NCI-H2171 (cell line): ENCODE measurements at places on chromosomes 2 and 18.
A peak's percentile ranks its signal among the peaks of the same experiment; 100 is the strongest.

DNA sequence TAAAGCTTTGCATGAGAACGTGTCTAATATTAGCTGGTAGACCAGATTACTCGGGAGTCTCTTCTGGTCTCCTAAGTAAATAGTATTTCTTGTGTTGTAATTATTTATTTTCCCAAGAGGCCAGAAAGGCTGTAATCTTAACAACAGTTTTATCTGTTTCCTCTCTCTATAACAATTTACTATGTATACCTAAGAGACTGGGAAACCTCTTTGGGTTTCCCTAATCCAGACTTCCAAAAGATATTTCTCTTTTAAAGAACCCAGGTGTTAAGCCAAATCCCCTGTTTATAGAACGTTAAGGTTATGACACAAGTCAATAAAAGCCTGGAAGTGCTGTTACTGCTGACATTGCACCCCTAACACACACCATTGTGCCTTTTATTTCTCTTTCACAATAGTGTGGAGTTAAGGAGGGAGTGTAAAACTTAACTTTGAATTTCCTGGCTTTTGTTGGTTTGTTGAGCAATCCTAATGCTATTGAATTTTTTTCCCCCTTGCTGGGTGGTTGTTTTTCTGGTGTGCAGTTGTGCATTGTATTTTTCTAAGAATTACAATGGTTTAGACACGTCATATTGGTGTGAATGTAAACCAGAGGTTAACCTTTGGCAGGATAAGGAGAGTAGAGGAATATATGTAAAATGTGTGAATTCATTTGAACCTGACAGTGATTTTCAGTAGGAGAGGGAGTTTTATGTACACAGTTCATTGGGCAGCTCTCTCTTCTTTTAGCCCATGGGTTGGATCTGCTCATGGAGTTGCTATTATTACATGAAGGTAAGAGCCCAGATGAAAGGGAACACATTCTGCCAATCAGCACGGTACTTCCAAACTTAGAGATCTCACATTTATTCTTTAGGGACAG, 192.8 kb downstream of the MTX2 start:
- DNase-seq, result no peak

DNA sequence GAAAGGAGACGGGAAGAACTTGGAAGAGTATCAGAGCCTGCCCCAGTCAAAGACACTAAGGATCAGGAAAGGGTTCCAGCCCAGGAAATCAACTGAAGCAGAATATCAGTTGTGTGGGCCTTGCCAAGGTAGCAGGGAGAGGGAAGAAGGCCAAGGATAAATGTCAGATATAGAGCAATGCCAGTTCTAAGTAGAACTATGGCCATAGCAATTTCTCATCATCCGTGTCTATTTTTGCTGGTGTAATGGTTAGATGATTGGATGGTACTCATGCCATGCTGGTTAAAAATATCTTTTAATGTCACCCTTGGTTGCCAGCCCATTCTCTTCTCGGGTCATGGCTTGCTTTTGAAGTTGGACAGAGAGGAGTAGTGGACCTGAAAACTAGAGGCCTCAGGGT, 41.9 kb downstream of the MAIP1 start:
- no peak for DNase-seq

- DNase-seq, result no peak
These were observed 98.9 kb upstream of the CYRIA start for GRCh38 chr2:16764487-16764886.

- DNase-seq, result no peak
These were observed 35.2 kb downstream of the PTGR3 start for GRCh38 chr18:75173738-75174137.

DNA sequence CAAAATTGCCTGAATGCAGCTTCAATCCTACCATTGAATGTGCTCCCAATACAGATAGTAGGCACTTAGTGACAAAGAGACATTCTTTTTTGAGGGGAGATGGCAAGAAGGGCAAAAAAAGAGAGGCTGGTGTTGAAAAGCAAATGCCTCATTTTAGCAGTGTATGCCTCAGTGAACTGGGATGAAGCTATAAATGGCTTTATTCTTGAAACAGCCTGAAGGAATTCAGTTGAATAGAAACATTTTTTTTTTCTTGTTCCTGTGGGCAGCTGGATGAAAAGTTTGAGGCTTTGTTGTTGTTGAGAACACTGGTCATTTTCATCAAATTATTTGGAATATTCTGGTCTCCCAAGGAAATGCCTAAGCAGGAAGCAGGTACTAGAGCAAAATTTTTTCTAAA, 228.9 kb downstream of the RNF144A start:
- DNase-seq, result no peak

- DNase-seq, result peak; percentile 63
These were observed 1337.2 kb upstream of the NXPH2 start for GRCh38 chr2:140117386-140117785.

DNA sequence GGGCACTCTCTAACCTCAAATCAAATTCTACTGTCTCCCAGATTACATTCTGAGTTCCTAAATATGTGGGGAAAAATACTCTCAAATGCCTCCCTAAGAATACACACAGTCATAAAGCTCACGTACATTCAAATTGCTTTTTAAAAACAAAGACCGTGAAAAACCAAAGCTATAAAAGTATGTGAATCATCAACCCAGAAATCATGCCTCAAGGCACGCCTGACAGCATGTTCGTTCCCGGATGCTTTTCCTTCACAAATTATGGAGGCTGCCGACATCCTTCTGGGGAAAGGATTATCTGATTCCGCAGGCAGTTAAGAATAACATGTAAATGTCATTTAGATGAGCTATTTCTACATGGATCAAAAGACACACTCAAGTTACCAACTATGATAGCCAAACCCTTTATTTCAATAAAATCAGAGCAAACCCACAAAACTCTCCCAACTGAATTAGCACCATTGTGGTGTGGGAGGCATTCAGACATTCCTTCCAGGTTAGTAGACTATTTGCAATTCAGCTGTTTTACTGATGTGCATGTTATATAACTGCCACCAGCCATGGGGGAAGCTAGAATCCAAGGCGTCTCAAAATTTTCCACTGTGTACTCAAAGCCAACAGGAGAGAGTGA, 398.2 kb upstream of the TRIB2 start:
- DNase-seq, result no peak

- peak; percentile 58 for DNase-seq
These were observed 56.7 kb upstream of the FHL2 start for GRCh38 chr2:105455488-105456003.

DNA sequence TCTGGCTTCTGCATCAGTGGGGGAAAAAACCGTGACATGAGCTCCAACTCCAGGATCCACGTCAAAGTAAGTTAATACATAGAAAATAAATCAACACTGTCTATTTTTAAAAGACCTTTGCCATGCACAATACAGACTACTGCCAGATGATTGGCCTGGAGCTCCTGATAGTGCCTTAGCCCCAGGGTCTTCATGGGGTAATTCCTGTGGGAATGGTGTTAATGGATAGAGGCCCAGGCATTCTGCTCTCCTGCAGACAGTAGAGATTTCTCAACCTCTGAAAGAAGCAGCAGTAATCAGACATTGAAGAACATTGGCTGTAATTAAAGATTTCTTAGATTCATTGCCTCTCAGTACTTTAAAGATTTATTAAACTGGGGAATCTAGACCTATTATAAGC, 4.3 kb upstream of the PLCL1 start:
- no peak for DNase-seq

DNA sequence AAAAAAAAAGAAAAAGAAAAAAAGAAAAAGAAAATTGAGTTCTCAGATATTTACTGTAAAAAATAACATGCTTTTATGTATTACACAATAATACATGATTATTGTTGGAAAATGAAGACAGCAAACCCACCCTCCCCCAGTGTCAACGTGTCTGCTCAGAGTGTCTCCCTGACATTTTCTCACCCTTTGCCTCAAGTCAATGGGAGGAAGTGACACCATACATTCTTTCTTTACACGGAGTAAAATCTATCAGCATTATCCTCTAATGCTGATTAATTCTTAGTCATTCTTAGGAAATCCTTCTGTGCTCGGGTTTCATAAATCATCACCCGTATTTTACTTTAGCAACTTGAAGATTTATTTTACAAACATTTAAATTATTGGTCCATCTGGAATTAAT, 32.0 kb downstream of the CTAGE1 start:
- no peak for DNase-seq

- no peak for DNase-seq
These were observed 58.9 kb downstream of the SH3RF3 start for GRCh38 chr2:109187711-109188495.

DNA sequence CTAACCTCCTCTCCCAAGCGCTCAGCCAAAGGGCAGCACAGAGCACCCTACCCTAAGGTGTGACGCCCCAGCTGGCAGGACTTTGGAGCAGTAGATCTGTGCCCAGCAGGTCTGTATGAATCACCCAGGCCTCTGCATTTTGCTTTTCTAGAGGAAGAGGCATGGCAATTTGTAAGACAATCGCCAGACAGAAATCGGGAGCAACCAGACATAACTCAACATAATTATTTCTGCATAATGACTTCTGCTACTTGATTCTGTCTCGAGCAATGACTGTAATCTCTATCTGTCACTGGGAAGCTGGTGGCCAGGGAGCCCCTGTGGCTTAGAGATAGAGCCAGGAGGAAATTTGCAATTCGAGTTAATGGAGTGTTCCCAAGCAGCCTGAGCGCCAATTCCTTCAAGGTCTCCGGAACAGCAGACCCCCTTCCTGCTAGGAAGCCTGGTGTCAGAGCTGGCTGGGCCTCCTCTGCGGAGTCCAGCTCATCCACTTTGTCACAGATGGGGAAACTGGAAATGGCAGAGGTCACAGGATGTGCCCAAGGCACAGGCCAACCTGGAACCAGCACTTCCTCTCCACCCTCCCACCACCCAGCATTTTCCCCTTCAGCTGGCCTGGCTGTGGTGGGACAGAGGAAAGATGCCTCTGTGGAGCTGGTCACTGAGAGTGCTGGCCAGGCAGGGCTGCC, 55.0 kb downstream of the ODC1 start:
- DNase-seq, result no peak

DNA sequence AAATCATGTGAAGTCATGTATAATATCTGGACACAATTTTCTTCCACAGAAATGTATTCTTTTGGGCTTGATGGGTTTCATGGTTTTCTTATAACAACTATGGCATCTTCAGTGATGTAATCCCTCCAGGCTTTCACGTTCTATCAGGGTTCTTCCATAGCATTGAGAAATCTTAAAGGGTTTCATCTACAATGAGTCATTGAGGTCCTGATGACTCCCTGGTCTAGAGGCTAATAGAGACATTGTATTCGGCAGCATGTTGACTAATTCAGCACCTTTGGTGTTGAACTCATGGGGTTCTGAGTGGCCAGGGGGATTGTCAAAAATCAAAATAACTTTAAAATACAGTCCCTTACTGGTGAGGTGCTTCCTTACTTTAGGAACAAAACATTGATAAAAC, 614.0 kb upstream of the CRIM1 start:
- DNase-seq, result no peak

DNA sequence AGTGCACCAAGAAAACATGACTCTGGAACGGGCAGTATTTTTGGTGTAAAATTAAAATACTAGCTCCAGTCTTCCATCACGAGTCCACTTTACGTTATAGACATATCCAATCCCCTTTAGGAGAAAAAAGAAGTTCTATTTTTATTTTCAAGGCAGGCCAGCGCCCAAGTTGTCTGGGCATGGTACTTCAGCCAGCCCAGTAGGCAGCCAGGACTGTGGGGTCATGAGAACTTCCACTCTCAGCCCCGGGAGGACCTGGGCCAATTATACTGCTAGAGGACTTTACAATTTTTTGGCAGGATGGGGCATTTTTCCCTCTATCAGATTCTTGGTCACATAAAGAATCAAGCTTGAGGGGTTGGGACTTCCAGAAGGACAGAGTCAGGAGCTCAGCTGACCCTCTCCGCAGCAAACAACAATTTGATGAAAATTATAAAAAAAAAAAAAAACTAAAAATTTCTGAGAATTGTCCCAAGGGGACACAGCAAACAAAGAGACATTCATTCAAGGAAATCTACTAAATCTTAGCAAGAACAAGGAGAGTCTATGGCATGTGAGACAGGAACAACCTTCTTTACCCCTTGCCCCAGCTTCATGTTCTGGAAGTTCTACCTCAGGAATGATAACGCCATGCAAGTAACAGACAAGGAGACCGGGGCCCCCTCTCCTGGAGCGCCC, 37.3 kb upstream of the B3GNT2 start:
- DNase-seq, result no peak

- DNase-seq, result no peak
These were observed 9.3 kb upstream of the PSMD1 start for GRCh38 chr2:231047274-231047922.

- DNase-seq, result no peak
These were observed 28.3 kb downstream of the ZAP70 start for GRCh38 chr2:97741686-97742085.

- no peak for DNase-seq
These were observed 35.2 kb downstream of the ZNF516 start for GRCh38 chr18:76459687-76460350.

GRCh38 chr2:176812246-176812775, 400.3 kb upstream of the HNRNPA3 start:
- no peak for DNase-seq

GRCh38 chr2:64609227-64609941, 44.3 kb downstream of the SERTAD2 start:
- DNase-seq, result no peak

DNA sequence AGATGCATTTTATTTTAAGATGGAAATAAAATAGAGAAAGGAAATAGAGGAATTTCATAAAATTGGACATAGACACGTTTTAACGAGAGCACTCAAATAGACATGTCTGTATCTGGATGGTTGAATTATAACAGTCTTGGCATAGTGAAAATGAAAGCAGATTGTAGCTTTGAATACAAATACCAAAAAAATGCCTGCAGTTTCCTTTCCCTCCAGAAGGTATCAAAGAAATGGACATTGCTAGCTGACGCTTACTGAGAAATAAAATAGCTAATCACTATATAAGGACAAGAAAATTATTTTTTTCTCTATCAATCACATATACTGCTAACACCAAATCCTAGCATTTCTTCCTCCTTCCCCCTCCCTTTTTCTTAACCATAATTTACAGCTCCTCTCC, 11.4 kb upstream of the MAPRE2 start:
- no peak for DNase-seq

- no peak for DNase-seq
These were observed 151.4 kb upstream of the NXPH2 start for GRCh38 chr2:138931284-138932256.

GRCh38 chr2:238596571-238597551, 170.1 kb downstream of the ASB1 start:
- no peak for DNase-seq

DNA sequence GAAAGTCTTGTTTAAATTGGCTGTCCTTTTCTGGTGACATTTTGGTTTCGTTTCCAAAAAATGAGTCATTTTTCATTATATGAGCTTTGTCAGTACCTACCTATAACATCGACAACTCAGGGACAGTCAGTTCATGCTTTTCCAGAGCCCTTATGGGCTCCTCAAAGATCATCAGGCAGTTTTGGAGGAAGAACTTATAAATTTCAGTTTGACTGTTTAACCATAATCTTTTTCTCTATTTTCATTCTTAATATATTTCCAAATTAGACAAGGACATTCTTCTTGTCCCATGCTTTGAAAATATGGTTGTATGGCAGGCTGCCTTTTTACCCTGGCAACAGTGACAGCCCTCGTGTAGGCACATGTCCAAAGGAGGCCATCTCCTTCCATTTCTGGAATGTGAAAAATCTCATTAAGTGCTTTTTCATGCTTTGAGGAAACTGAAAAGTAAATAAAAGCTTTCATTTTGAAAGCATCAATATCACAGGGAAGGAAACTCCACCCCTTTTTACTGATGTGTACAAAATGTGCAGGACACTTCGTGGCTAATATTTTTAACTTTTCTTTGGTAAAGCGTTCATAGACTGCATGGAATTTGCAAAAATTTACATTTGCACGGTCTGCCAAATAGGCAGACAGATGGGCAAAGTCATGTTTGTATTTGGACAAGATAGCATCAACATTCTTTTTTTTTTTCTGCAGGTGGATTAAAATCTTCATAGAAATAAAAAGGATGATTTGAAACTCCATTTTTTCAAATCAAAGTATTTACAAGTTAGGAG, 7.2 kb upstream of the PROC start:
- no peak for DNase-seq
